Anterior cingulate cortex (tissue), 58 donors: ENCODE measurements at places on chromosomes 3 and 15.

GRCh38 chr15:37131621-37132020, 31.3 kb upstream of the MEIS2 start:
- no peak for DNase-seq

DNA sequence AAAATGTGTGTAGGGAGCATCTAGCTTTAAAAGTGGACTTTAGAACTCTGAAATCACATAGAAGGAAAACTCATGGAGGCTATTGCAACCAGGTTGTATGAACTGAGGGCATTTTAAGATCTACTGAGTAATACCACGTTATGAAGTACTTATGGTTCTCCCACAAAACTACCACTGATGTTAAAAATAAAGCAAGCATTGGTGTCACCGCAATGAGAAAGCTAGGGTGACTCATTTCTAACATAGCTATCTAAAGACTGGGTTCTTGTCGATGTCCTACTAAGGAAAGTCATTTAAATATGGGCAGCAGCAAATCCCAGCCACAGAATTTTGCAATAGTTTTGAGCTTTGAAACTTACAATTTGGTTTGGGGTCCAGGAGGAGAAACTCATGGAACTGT, 584.8 kb downstream of the DIPK2A start:
- DNase-seq = no peak

GRCh38 chr3:129695230-129695629, 88.8 kb upstream of the PLXND1 start:
- DNase-seq = no peak

DNA sequence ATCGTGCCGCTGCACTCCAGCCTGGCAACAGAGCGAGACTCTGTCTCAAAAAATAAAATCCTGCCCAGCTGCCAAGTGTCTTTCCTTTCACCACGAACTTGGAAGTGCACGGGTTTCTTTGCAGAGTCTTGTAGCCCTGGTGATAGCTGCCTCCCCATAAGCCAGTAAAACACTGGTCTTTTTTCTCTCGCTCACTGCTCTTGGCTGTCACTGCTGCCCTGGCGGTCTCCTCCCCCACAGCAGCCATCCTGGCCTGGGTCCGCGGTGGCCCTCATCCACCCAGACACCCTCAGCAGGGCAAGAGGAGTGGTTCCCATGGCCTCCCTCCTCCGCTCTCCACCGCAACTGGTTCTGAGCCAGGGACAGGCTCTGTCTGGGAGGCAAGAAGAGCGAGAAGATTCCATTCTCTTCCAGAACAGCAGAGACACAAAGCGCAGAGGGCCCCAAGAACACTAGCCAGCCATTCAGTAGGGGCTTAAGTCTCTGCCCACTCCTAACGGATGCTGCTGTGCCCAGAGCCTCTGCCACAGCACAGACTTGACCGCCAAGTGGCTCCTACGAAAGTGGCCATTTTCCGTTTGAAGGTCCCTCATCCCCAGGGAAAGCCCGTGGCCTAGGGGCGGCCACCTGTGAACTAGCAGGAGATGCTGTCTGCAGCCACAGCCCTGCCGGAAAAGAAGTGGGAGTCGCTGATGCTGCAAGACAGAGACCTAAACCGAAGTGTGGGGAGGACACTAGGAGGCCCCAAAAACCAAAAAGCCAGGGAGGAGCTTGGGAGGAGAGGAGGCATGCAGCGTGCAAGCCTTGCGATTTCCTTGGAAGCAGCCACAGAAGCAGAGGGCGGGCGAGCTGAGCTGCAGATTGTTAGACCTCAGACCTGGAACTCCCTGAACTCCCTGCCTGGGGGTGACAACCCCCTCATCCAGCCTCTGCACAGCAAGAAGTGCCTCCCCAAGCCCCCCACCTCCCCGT, 44.1 kb downstream of the KLHL25 start:
- no peak for DNase-seq

DNA sequence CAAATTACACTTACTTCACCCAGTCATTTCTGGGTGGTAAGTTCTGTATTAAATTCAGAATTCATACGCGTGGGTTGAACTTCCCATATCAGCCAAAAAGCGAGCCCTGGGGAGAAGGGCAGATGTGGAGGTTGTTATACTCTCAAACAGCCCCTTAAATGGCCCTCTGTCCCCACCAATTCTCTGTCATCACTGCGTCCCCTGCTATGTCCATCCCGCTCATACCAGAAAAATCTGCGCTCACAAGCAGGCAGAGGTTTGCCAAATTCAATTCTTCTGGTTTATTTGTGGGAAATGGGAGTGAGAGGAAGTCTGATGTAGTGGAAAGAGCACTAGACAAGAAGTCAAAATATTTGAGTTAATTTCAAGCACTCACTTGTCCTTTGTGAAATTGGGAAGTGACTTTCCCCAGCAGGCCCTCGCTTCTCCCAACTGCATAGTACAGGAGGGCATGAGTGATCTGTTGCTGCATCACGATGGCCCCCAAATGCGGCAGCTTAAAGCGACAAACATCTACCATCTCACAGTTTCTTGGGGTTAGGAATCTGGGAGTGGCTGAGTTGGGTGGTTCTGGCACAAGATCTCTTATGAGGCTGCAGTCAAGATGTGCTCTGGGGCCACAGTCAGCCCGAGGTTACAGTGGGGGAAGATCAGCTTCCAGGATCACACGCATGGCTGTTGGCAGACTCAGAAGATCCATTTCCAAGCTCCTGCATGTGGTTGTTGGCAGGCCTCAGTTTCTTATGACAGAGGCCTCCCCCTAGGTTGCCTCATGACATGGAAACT, 67.7 kb downstream of the CPN2 start:
- no peak for DNase-seq

DNA sequence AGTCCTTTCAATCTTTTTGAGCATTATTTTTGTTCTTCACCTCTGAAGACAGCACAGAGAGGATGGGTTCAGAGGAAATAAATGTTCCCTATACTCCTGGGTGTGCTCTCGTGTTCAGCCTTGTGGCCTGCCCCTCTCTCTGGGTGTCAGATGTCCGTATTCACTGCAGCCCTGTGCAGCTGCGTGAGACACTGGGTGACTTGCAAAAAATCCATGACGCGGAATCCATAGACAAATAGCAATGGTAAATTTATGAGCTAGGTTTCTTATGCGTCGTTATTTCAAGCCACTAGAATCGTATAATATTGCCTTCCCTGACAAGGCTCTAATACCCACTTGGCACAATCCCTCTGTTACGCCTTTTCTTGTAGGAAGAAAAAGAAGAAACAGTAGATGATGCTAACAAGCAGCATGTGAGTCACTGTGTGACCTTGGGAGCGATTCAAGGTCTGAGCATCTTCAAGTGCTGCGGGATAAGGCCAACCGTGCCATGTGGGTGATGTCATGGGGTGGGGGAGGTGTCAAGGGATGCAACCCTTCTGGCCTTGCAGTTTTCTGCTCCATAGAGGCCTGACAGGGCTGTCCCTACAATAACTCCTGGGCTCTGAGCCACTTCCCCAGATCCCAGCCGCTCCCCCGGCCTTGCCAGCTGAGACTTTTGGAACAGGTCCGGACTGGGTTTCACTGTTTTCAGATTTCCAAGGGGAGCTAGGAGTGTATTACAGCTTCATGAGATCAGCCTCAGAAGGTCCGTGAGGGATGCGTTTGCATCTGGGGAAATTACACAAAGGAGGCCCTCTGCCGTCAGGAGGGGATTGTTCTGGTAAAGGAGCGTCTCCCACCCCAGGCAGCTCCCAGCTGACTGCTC, 47.6 kb upstream of the POMGNT2 start:
- DNase-seq = peak; percentile 60

- DNase-seq = no peak
Observed at GRCh38 chr3:113697500-113698090, 1.2 kb upstream of the USF3 start.

GRCh38 chr3:46863261-46863782, at the start of gene MYL3:
Gene MYL3 (minus strand): TSS chr3:46863444. CDS start chr3:46863390, 54 bp downstream.
- no peak for DNase-seq

DNA sequence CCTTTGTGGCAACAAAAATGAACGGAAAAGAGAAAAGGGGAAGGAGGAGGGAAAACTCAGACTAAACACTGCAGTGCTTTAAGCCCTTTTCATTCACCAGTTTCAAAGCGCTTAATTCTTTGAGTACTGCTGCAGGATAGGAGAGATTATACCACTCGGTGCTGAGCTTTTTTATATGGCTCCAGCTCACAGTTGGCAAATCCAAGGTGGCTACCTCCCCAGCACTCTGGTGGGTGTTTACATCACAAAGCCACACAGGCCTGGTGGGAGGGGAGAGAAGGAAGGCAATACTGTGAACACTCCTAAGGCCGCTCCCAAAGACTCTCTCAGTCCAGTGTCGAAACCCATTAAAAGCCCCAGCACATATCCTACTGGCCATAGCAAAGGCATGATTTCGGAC, 191.4 kb downstream of the STT3B start:
- no peak for DNase-seq

DNA sequence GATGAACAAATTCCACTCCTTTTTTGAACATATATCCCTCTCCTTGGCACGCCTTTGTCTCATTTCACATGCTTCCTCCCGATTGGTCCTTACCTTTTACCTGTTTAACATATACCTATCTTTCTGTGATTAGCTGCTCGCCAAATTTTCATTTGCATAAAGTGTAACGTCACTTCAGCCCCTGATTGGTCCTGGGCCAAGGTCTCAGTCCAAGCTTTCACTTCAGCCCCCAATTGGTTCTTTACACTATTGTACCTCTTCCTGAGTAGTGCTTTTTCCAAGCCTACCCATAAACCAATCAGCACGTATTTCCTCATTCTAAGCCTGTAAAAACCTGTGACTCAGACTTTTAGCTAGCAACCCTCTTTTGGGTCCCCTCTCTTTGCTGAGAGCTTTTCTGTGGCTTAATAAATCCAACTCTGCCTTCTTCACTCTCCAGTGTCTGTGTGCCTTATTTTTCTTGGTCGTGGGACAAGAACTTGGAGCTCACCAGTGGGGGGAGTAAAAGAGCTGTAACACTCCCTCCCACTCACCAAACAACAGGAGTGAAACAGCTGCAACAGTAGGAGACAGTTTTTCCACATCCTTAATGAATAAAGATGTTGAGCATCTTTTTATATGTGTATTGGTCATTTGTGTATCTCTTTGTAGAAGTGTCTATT, 584 bp upstream of the XCR1 start:
- no peak for DNase-seq

GRCh38 chr15:75669191-75669878, 21.6 kb downstream of the SNX33 start:
- DNase-seq = no peak
